Activated CD8-positive, alpha-beta memory T cell treated with anti-CD3 and anti-CD28 coated beads, Interleukin-2, amount 10 ng/mL, durations not matched to agents 7 days and 5 days (primary cell): ENCODE measurements at places on chromosomes 6 and 20. TPM values are rescaled to one million over a fixed set of nuclear protein-coding genes. Genes with fewer than 3 reads are reported as not detected.

The IL17A gene
- total RNA-seq = not detected

The HBS1L gene
- 112 TPM for total RNA-seq

The TMEM14A gene
- total RNA-seq = 23.2 TPM

The BACH2 gene
- total RNA-seq = 21.5 TPM

The MYL9 gene
- 0.59 TPM for total RNA-seq

The RFX6 gene
- not detected for total RNA-seq

DNA sequence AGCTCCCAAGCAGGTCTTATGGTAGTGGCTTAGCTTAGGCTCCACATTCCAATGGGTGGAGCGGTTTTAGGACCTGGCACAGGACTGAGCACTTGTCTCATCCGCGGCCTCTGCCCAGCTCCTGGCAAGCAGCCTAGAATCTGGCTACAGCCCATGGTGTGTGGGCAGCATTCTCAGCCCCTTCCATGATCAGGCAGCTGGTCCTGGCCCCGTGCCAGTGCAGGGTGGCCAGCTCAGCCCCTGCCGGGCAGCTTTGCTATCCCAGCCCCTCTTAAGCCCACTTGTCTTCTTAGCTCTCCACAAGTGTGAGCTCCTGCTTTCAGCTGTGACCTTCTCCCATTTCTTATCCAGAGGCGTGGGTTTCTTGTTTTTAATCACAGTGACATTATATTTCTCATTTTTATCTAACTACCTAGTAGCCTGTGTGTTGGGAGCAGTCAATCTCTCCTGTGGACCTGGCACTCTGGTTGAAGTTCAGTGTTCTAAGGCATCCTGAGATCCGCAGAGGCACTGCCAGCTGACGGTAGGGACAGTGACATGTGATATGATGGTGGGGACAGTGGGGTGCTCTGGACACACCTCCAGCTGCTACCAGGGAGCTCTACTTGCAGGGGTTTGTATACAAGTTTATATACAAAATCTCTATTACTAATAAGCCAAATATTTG is 119.9 kb upstream of the PRND start:
- H3K4me3 ChIP-seq = no peak overlapping the region
- H3K27me3 ChIP-seq = peaks cover 63% of the 10 kb centered on the region
- H3K4me1 ChIP-seq = no peaks in the 10 kb centered on the region
- no peaks in the 10 kb centered on the region for H3K36me3 ChIP-seq
- H3K27ac ChIP-seq = no peak overlapping the region
- no peak for DNase-seq

DNA sequence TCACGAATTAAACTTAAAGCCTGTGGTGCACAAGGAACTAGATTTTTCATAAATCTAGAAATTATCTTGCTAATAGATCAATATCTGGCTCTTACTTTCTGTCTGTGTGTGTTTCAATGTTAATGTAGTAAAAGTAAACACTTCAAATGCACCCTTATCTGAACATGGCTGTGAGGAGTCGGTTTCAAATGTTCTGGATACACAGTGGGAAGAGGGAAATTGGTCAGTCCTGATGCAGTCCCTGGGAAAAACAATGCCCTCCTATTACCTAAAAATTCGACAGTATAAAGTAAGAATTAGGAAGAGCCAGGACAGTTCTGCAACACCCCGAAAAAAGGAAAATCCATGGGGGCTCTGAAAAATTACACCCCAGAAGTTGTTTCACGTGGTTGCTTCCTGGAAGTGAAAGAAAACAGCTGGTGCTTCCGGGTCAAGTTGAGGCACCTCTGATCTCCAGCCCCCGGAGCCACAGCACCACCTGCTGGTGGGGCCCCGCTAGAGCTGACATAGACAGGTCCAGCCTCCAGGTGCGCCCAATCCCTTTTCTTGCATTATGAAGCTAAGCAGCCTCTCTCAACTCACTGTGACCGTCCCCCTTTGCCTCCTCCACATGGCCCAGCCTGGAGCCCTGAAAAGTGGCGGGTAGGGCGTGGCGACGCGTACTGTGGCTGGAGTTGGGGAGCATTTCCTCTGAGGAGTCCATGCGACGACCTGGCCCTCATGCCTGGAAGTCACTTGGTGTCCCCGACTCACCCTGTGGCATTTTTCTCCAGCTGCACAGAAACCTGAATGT is 8.3 kb downstream of the SEMG2 start:
- no peak overlapping the region for H3K27ac ChIP-seq
- no peaks in the 10 kb centered on the region for H3K36me3 ChIP-seq
- peak; percentile 69 for DNase-seq
- no peak overlapping the region for H3K4me3 ChIP-seq
- H3K27me3 ChIP-seq = peaks cover 48% of the 10 kb centered on the region

DNA sequence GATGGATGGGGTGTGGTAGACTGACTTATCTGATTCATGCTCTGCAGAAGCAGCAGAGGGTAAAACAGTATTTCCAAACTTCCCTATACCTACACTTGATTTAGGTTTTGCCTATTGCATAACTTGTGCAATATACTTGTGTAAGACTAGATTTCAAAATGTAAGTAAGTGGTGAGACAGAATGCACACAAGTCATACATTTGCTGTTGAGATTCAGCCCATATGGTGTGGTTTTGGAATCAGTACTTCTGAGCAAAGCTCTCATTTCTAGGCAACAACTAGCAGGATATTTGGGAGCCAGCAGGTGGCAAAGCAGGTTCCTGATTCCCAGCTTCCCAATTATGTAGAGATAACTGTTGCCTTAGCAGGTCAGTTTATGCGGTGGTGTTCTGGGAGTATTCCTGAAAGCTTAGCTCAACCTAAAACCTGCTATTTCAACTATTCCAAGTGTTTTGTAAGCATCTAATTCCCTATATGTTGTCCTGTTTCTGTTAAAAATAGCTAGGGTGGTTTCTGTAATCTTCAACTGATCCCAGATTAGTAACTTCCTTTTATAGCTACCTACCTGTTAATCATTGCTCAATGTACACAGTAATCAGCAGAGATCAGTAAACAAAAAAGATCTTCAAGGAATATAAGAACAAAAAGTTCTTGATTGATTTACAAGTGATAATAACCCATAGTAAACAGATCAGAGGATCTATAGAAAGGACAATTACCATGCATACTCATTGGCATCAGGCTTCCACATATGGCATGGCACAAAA is 8.5 kb upstream of the FABP7 start:
- H3K36me3 ChIP-seq = no peaks in the 10 kb centered on the region
- H3K4me1 ChIP-seq = no peaks in the 10 kb centered on the region
- peaks cover 30% of the 10 kb centered on the region for H3K27me3 ChIP-seq
- no peak overlapping the region for H3K27ac ChIP-seq
- H3K4me3 ChIP-seq = no peak overlapping the region

GRCh38 chr6:99232056-99232455 is 117.4 kb downstream of the FAXC start:
- no peak overlapping the region for H3K4me3 ChIP-seq
- no peak for DNase-seq
- H3K27ac ChIP-seq = no peak overlapping the region
- H3K4me1 ChIP-seq = no peaks in the 10 kb centered on the region
- peaks cover 22% of the 10 kb centered on the region for H3K27me3 ChIP-seq

GRCh38 chr6:75503291-75503690 is 9.7 kb upstream of the FILIP1 start:
- H3K4me1 ChIP-seq = no peaks in the 10 kb centered on the region
- no peak overlapping the region for H3K27ac ChIP-seq
- no peak overlapping the region for H3K4me3 ChIP-seq
- H3K27me3 ChIP-seq = peaks cover 14% of the 10 kb centered on the region
- DNase-seq = no peak
- no peaks in the 10 kb centered on the region for H3K36me3 ChIP-seq

GRCh38 chr6:166615059-166615770 is 11.8 kb downstream of the RPS6KA2 start:
- H3K36me3 ChIP-seq = no peaks in the 10 kb centered on the region
- H3K4me3 ChIP-seq = no peak overlapping the region
- H3K4me1 ChIP-seq = no peaks in the 10 kb centered on the region
- no peak for DNase-seq

- DNase-seq = no peak
- H3K27me3 ChIP-seq = no peaks in the 10 kb centered on the region
- H3K4me1 ChIP-seq = peaks cover 52% of the 10 kb centered on the region
- peak overlapping the region; percentile 96 for H3K4me3 ChIP-seq
Measured at GRCh38 chr20:35662551-35662950, 2.1 kb downstream of the CPNE1 start.

DNA sequence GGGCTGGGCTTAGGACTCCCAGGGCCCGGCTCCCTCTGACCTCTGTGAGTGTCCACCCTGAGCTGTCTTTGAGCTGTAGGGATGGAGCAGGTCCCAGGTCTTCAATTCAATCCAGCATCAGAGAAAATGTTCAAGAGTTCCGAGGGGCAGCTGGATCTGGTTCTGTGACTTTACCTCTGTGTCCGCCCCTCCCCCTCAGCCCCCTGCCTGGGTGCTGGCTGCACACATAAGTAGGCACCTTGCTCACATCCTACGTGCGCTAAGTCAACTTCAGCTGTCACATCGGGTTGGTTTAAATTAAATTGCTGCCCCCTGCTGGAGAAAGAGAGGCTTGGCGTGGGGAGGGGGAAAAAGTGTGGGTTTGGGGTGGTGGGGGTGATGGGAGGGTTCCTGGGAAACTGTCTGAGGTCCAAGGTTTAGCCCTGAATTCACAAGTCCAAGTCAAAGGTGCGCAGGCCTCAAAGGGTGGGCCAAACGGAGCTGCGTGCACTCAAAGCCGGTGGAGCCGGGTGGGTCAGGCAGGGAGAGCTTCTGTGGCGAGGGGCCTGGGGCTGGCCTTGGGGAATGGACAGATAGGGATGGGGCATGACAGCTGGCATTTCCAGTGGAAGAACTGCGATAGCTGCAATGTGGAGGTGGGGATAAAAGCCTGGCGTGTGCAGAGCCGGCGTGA is 3.0 kb downstream of the WFDC5 start:
- DNase-seq = no peak
- no peak overlapping the region for H3K27ac ChIP-seq
- peaks cover 3% of the 10 kb centered on the region for H3K27me3 ChIP-seq
- no peaks in the 10 kb centered on the region for H3K36me3 ChIP-seq
- H3K4me3 ChIP-seq = no peak overlapping the region

DNA sequence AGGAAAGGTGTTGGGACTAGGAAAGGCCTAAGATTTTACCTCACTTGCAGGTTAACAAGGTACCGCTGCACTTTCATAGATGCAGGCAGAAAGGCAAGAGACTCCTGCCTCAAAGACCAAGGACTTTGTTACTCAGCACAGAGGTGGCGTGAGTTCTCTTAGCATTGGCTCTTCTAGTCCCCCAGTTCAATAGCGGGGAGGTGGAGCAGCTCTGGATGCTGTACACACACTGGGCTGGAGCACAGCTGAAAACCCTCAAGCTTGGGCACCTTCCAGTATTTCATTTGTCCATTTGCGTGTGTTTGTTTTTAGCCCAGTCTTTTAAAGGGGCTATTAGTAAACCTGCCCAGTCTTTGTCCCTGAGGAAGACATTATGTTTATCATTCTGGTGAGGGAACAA is 345.2 kb downstream of the FARS2 start:
- H3K4me3 ChIP-seq = no peak overlapping the region
- H3K4me1 ChIP-seq = peaks cover 9% of the 10 kb centered on the region
- no peak for DNase-seq
- H3K27ac ChIP-seq = no peak overlapping the region

GRCh38 chr6:126797981-126798380 is 320.5 kb upstream of the RSPO3 start:
- no peaks in the 10 kb centered on the region for H3K27me3 ChIP-seq
- no peak for DNase-seq
- no peak overlapping the region for H3K27ac ChIP-seq

GRCh38 chr6:123659960-123660748 is 23.4 kb upstream of the TRDN start:
- H3K4me3 ChIP-seq = no peak overlapping the region
- no peak for DNase-seq
- H3K36me3 ChIP-seq = no peaks in the 10 kb centered on the region
- peaks cover 3% of the 10 kb centered on the region for H3K4me1 ChIP-seq
- H3K27ac ChIP-seq = no peak overlapping the region

GRCh38 chr20:4036351-4036750 is 21.0 kb upstream of the RNF24 start:
- H3K4me1 ChIP-seq = peaks cover 21% of the 10 kb centered on the region
- H3K4me3 ChIP-seq = no peak overlapping the region
- no peak for DNase-seq
- peaks cover 3% of the 10 kb centered on the region for H3K27me3 ChIP-seq

DNA sequence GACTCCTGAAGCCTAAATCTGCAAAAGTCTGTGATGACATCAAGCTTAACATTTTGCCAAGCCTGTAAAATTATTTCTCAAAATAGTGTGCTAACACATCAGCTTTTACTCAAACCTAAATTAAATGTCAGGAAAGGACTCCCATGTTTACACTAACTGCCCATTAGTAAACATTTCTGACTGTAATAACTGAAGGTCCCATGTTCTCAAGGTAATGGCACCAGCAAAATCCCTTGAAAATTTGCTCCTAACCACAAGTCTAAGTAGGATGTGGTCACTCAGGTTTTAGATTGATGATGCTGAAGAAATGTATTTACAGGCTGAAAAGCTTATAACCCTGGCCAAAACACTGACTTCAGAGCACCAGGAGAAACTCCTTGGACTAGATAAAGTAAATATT is 33.0 kb downstream of the BACH2 start:
- peaks cover 41% of the 10 kb centered on the region for H3K4me1 ChIP-seq
- H3K4me3 ChIP-seq = no peak overlapping the region
- DNase-seq = no peak
- no peak overlapping the region for H3K27ac ChIP-seq

DNA sequence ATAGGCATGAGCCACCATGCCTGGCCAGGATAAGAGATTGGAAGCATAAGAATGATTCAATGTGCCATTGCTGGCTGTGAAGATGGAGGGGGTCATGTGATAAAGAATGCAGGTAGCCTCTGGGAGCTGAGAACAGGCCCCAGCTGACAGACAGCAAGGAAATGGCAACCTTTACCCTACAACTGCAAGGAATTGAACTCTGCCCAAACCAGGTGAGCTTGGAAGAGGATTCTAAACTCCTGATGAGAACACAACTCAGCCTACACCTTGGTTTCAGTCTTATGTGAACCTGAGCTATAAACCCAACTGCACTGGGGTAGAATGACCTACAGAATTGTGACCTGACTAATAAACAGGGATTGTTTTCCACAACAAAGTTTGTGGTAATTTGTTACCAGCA is 82.0 kb upstream of the AKIRIN2 start:
- peaks cover 7% of the 10 kb centered on the region for H3K27me3 ChIP-seq
- DNase-seq = no peak
- no peak overlapping the region for H3K4me3 ChIP-seq
- H3K4me1 ChIP-seq = no peaks in the 10 kb centered on the region
- no peak overlapping the region for H3K27ac ChIP-seq
- no peaks in the 10 kb centered on the region for H3K36me3 ChIP-seq

- no peak for DNase-seq
- no peak overlapping the region for H3K4me3 ChIP-seq
- H3K4me1 ChIP-seq = no peaks in the 10 kb centered on the region
Measured at GRCh38 chr6:170471491-170471890, 81.6 kb downstream of the PSMB1 start.

- H3K36me3 ChIP-seq = peaks cover 18% of the 10 kb centered on the region
- H3K4me3 ChIP-seq = peak within 1 kb of the TSS; percentile 100
- DNase-seq = peak; percentile 66
- no peaks in the 10 kb centered on the region for H3K27me3 ChIP-seq
Measured at GRCh38 chr6:16760516-16761470, at the start of gene ATXN1. ATXN1 (minus strand) TSS chr6:16761460.
